ENCODE measurements at places on chromosomes 5 and 9.

- no peak for DNase-seq
Observed at GRCh38 chr5:171577042-171577758, 157.8 kb downstream of the FGF18 start.

DNA sequence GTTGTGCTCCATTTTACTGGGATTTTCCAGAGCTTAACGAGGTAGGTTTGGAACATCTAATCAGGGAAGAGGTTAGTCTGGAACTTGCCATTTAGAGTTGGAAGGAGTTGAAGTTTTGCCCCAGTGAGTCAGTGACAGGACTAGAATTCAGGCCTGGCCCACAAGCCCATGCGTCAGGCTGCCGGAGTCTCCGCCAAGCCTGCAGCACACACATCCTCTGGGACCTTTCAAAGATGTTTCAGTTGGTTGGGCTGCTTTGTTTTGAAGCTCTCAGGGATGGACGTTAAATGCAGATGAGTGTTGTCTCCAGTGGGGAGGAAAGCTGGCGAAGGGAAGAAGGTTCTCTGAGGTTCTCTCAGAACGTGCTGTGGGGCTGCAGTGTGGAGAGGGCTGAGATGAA, 147.0 kb downstream of the PSAT1 start:
- no peak for DNase-seq

- DNase-seq: no peak
Observed at GRCh38 chr5:157860898-157861890, 2.2 kb upstream of the CLINT1 start.

DNA sequence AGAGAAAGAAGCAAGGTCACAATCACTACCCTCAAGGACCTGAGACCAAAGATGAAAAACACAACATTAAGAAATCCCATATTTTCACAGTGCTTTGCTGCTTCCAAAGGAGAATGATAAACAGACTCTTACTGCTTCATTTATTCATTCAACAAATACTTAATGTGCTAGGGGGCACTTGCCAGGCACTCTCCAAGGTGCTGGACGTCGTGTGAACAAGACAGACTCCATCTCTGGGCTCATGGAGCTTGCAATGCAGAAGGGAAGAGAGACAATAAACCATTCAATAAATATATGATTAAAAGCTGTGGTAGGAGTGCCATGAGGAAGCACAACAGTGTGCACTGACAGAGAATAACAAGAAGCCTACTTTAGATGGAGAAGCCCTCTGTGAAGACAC, 327.7 kb downstream of the CDK5RAP2 start:
- DNase-seq: no peak

DNA sequence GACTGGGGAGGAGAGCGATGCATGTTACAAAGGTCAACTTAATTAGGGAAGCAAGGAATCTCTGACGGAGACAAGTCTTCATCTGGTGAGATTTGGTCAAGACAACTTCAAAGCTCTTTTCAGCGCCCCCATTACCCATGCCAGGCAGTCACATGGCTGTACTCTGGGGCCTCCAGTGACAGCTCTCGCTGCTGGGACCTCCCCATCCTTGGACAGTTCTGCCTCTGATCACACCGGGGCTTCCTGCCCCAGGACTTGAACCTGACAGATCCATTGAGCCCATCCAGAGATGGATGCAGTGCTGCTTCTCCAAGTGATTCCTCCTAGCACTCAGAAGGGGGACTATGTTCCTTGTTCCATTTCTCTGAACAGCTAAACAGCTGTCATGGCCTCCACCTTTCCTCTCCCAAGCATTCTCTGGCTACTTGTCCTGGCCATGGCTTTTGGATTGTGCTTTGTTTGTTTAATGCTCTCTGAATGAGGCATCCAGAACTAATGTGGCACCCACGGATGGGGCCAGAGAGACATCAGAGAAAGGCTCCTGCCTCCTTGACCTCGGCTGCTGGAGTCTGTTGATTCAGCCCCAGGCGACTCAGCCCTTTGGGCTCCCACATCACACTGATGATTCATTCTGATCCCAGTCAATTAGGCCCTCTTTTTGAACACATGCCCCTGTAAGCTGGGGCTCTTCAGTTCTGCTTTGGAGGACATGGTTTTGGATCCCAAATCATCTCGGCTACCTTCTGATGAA, 122.1 kb upstream of the ADAMTS16 start:
- no peak for DNase-seq

- no peak for DNase-seq
Observed at GRCh38 chr5:64872044-64872443, 103.3 kb downstream of the CWC27 start.

DNA sequence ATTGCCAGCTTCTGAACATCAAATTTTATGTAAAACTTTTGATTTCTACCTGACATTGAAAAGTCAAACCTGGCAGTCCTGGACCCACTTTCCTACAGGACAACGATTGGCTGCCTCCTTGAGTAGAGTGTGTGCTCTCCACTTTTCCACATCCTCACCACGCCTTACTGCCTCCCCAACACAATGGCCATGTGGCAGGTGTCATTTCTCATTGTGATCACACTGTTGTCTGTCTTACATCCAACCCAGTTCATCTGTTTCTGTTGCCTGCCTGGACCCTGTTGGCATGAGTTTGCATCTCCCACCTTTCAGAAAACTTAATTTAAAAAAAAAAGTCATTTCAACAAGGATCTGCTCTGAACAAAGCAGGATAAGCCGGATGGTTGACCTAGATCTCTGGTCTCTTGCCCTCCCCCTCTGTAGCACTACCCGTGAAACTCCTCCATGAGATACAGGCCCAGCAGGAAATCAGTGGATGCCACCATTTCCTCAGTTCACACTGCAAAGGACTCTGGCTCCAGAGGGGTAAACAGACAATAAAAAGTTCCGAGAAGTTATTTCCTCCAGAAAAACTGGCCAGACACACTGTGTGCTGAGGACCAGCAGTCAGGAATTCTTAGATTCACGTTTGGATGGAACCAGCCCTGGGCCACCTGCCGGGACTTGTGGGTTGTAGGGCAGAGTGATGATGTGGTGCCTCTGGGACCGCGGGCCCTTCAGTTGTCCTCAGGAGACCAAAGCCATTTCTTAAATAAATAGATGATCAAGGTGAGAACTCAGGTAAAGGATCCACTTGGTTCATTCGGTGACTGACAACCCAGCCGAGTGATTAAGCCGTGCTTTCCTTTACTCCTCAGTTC, 48.6 kb downstream of the AMBP start:
- DNase-seq: no peak

- DNase-seq: no peak
Observed at GRCh38 chr9:11973011-11973410, 720.2 kb upstream of the TYRP1 start.

- DNase-seq: no peak
Observed at GRCh38 chr5:123732257-123732656, 220.3 kb downstream of the CSNK1G3 start.

- DNase-seq: no peak
Observed at GRCh38 chr5:149999866-150000255, 593 bp downstream of the TIGD6 start.
